ENCODE measurements at places on chromosomes 2 and 18.

- no peak for DNase-seq
Measured at GRCh38 chr2:29056452-29056851, 17.9 kb downstream of the PCARE start.

- DNase-seq, result no peak
Measured at GRCh38 chr2:227813229-227813561, 447 bp upstream of the CCL20 start.

GRCh38 chr2:166158546-166158945, 30.7 kb upstream of the SCN1A start:
- no peak for DNase-seq

GRCh38 chr2:229511524-229511923, 202.8 kb downstream of the DNER start:
- no peak for DNase-seq

GRCh38 chr2:100470898-100471514, 724 bp downstream of the NMS start:
- DNase-seq, result no peak

DNA sequence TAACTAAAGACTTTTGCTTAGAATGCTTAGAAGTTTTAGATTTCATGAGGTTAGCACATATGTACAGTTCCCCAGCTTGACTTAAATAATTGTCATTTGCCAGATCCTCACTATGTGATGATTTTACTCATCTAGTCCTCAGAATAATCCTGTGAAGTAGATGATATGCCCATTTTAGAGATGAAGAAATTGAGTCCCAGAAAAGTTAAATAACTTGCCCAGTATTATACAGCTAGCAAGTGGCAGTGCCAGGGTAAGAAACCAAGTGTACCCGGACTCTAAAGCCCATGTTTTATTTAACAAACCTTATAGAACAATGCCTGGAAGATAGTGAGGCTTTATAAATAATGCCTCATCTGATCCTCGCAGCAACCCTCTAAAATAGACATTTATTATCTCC, 28.3 kb downstream of the SPDYA start:
- no peak for DNase-seq

DNA sequence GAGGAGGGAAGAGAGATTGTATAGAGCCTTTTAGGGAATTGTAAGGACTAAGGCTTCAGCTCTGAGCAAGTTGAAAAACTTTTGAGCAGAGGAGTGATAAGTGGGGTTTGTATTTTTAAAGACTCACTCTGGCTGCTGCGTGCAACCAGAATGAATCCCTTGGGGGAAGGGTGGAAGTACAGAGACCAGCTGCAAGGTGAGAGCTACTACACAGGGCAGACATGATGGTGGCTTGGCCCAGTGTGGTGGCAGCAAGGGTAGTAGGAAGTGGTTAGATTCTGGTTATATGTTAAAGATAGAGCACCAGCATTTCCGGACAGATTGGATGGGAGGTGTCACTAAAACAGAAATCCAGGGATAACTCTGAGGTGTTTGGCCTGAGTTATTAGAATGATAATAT, 10.1 kb upstream of the SESTD1 start:
- no peak for DNase-seq

- peak; percentile 45 for DNase-seq
Measured at GRCh38 chr2:220469201-220469600, 841.8 kb downstream of the SLC4A3 start.

- no peak for DNase-seq
Measured at GRCh38 chr18:42436222-42436765, 481.3 kb downstream of the PIK3C3 start.

- DNase-seq, result no peak
Measured at GRCh38 chr2:85222792-85223191, 89.6 kb downstream of the TCF7L1 start.

- DNase-seq, result no peak
Measured at GRCh38 chr18:11800566-11801334, 50.5 kb upstream of the CHMP1B start.

DNA sequence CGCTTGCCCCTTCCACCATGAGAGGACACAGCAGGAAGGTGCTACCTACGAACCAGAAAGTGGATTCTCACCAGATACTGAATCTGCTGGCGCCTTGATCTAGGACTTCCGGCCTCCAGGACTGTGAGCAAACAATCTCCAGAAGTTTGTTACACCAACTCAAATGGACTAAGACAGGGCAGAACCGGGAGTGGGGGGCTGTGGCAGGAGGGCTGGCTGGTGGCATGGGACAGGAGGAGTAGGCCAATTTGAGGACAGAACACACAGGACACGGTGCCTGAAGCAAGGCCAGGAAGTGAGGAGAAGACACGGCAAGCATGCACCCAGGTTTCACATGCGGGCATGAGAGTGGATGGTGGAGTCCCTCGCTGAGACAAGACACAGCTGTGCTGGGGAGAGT, 40.1 kb downstream of the CRACDL start:
- DNase-seq, result no peak

- DNase-seq, result no peak
Measured at GRCh38 chr2:218187296-218188015, 20.7 kb upstream of the CXCR1 start.

DNA sequence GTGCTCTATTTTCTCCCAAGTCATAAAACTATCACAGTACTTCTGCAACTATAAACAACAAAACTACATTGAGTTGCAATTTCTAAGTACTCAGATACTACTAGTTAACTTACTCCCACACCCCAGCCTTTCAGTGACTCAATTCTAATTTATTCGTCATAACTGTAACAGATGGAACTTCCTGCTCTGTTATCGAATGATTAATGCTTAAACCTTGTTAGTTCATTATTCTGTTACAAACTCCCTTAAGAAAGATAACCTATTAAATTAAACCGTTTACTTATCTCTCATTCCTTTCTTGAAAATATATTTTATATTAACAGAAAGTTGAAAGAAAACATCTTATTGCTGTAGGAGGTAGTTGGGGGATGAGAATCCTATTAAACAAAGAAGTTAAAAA, 17.0 kb downstream of the TNFAIP6 start:
- DNase-seq, result peak; percentile 95

DNA sequence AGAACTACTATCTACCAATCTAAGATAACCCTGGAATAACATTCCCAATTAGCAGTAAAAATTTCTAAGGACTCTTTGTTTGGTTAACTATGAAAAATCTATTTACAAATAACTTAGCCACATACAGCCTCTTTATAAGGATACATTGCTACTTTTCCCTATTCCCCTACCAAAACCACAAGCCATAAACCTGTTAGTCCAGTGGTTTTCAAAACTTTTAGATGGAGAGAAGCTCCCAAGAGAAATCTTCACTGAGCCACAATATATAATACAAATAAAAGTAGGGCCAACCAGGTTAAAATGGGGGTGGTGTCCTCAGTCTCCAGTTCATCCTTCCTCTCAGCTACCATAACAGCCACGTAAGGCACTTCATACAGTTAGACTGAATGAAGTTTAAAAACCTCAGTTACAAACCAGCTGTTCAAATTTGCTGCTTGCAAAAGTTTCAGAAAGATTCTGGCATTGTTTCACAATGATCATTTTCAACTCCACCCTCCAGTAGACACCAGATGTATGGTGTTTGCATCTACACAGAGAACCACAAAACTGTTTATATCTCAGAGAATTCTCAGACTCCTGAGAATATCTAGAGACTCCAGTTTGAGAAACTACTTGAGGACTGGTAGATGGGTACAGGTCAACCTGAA, 26.0 kb downstream of the SOS1 start:
- no peak for DNase-seq

GRCh38 chr2:75844651-75845050, 133.9 kb upstream of the GCFC2 start:
- DNase-seq, result peak; percentile 29

- no peak for DNase-seq
Measured at GRCh38 chr2:84939426-84940087, 31.4 kb upstream of the KCMF1 start.

- DNase-seq, result peak; percentile 57
Measured at GRCh38 chr2:28452534-28453081, 43.3 kb upstream of the PLB1 start.

- DNase-seq, result no peak
Measured at GRCh38 chr2:174753038-174753633, 11.1 kb downstream of the CHRNA1 start.

GRCh38 chr2:73256618-73256922, 22.5 kb downstream of the CCT7 start:
- no peak for DNase-seq

- DNase-seq, result no peak
Measured at GRCh38 chr2:238670111-238670585, 177.7 kb upstream of the TWIST2 start.

DNA sequence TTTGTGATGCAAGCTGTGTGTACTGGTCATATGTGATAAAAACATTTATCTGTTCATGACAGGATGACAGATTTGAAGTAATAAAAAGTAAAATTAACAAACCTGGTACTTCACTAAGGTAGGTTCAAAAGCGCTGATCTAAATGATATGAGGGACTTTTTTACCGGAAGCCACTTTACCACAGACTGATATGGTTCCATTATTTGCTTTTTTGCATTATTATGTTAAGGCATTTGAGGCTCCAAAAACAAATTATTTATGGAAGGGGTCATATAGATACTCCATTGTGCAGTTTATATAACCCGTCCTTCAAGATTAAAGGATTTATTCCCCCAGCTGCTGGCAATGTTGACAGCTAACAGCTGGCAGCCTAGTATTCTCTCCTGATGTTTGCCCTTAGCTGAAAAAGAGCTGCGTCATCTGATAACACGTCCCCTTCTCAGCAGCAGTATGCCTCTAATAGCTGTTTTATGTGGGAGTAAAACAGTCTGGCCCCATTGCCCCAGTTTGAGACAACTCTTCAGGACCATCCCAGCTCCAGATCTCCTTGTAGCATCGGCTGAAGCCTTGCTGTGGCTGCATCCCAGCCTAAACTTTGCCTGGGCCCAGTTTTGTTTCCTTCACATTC, 84.8 kb upstream of the XIRP2 start:
- DNase-seq, result no peak

- DNase-seq, result peak; percentile 49
Measured at GRCh38 chr2:88737385-88737784, 45.9 kb downstream of the RPIA start.

- DNase-seq, result no peak
Measured at GRCh38 chr2:142415461-142415860, 284.6 kb upstream of the LRP1B start.

DNA sequence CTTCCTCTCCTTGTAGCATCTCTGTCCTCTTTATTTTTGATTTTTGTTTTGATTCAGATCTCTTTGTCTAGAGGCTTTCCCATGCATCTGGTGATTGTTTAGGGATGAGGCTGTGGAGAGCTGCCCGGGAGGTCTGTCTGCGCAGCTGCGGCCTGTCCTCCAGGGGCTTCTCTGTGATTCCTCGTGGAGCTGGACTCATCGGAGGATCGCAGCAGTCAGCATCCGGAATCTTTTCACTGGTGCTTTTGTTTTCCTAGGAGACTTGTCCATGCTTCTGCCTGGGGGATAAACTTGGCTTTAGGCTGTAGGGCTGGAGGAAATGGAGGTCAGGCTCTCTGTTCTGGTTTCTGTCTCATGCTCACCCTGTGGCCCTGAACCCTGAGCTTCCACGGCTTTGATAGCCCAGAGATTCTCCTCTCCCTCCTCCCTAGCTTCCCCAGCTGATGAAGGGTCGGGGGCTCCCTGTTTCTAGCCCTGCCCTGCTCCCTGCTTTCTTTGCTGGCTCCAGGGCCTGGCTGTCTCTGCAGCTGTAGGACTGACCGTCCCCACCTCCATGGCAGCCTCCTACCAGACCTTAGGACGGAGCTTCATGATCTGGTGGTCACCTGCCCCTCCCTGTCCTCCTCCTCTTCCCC, 35.5 kb downstream of the ZNF532 start:
- DNase-seq, result no peak

GRCh38 chr2:99776906-99777646, 287.3 kb upstream of the REV1 start:
- DNase-seq, result peak; percentile 3

DNA sequence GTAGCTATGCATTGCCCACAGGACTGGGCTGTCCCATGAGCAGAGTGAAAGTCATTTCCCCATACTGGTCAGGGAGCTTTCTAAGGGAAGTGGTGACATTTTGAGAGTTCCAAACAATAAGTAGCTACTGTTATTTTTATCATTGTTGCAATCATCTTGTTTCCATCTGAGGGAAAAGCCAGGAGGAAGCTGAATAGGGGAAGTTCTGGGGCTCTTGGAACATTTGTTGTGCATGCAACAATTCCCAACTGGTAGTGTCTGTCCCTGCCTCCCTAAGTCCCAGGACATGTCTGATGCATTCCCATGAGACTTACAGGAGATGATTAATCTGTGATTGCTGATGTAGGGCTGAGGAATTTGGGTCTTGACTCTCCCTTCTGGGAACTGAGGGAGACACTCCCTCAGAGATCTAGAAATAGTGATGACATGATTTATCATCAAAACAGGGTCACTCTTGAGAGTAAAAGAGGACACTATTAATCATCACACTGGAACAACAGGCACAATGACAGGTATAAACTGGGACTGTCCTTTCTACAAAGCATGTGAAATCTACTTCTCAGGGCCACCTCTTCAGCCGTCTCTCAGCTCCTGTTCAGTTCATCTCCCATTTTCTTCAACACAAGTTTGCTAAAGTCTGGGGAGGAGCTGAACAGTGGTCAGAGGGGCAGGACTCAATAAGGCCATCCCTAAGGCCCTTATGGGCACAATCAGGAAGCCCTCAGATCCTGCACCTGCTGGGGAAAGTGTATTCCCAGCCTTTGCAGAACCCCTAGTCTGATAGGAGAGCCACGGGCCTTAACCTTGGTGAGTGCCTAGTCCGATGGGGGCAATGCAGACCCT, 28.0 kb upstream of the MARCO start:
- peak; percentile 72 for DNase-seq

GRCh38 chr2:182503886-182504285, 77.0 kb upstream of the PDE1A start:
- no peak for DNase-seq

- DNase-seq, result no peak
Measured at GRCh38 chr2:34827398-34827797, 1228.3 kb upstream of the FAM98A start.

GRCh38 chr2:8576525-8577167, 105.2 kb upstream of the ID2 start:
- peak; percentile 22 for DNase-seq

DNA sequence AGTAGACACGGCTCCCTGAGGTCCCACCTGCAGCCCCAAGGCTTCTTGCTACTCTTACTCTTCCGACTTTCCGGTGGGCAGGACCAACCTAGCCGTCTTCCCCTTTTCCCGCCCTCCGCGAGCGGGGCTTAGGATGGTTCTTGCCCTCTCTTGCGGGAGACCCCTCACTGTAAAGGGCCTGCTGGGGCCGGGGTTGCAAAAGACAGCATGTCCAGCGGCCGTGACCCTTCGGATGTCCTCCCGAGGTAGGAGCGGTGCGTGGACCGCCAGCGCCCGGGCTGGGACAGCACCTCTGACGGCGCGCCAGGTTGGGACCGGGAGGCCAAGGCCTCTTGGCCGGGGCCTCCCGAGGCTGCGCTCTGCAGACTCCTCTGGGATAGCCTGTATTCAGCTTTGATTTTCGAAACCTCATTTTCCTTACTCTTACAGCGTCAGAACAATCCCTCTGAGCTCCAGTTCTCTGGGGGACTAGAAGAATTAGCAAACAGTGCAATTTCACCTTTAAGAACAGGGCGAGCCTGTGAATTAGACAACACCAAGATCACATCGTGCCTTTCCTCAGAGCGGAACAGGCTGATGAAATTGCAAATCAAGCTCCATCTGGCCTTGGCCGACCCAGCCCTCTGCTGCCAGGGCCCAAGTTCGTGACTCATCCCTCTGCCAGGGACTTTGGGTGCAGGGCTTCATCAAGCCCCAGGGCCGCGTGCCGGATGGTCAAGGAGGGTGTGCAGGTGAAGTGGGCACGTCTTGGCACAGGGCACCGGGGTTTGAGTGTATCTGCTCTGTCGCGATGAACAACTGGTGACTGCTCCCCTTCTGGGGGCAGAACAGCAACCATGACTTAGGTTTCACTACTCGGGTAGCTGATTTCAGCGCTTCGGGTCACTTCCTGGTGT, 777 bp downstream of the MOCOS start:
- no peak for DNase-seq
